ENCODE measurements at places on chromosomes 7 and 10.

DNA sequence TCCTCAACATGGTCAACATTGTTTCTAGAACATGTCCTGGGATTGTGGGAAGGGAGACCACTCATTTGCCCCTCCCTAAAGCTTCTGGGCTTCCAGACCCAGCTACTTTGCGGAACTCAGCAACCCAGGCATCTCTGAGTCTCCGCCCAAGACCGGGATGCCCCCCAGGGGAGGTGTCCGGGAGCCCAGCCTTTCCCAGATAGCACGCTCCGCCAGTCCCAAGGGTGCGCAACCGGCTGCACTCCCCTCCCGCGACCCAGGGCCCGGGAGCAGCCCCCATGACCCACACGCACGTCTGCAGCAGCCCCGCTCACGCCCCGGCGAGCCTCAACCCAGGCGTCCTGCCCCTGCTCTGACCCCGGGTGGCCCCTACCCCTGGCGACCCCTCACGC is at the start of gene EPO:
EPO (plus strand) TSS at position 190 of the 392 bp plus-strand sequence. CDS start 513 bp downstream, outside the sequence.
- no peak for DNase-seq

DNA sequence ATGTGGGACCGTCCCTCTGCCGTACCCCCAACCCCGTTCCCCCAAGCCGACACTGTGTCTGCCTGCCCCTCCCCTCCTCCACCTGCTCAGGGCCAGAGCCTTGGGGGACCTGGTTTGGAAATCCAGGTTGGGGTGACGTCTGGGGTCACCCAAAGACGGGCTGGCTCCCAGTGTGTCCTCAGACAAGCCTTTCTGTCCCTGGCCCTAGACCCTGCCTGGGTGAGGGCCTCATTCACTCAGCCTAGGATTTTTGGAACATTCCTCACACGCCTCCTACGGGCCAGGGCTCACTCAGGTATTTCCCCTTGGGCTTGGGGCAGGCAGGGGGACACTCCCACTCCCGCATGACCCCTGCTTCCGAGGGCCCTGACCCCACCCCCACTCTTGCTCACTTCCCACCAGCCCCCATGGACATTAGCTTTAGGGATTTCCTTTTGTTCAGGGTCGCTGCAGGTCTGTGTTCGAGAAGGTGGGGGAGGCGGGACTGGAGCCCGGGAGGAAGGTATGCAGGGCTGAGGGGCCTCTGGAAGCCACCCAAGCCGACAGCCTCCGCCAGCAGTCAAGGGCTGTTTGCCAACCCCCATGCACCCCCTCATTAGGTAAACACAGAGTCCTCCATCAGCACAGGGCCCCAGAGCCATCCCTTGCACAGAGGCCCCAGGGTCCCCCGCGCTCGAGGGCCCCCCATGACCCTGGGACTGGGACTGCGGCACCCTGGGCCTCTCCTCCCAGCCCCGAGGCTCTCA is 35.1 kb downstream of the PDGFA start:
- DNase-seq, result no peak

DNA sequence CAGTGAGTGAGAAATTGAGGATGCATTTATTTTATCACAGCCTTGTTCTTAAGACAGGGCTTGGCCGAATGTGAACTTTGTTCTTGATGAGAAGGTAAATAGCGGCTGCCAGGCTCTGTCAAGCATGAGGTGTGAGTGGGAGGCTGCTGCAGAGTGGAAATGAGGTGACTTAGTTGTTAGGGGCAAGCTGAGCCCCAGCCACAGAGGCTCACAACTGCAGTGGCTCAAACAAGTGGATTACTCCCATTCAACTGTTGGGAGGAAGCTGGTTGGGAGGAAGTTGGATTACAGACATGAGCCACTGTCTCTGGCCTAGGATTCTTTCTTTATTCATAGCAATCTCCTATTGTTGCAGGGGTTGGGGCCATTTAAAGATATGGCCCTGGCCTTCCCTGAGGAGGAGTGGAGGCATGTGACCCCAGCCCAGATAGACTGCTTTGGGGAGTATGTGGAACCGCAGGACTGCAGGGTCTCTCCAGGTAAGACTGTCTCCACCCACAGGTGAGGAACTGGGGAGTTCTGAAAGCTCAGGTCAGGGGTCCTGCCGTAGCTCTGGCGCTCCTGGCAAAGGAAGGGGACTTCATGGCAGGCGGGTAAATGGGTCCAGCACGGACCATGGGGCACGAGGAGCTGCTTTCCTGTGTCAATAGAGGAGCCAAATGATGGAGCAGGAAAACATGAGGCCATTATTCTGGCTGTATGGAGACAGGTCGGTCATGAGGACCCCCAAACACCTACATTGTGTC is 7.1 kb downstream of the ZSCAN25 start:
- no peak for DNase-seq

DNA sequence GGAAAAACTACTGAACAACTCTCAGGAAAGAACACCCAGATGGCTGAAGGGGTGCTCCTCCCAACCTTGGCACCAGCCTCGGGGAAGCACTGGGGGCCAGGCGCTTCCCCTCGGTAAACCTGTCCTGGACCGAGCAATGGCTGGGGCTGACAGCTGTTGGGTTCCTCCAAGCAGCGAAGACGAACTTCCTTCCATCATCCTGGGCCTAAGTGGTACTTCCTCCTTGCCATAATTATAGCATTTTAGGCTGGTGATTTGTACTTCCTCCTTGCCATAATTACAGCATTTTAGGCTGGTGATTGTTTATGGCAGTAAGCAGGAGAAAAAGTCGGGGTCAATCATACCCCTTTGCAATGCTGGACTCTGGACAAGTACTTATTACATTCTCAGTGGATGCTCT is 69.3 kb downstream of the MYOF start:
- DNase-seq, result no peak

DNA sequence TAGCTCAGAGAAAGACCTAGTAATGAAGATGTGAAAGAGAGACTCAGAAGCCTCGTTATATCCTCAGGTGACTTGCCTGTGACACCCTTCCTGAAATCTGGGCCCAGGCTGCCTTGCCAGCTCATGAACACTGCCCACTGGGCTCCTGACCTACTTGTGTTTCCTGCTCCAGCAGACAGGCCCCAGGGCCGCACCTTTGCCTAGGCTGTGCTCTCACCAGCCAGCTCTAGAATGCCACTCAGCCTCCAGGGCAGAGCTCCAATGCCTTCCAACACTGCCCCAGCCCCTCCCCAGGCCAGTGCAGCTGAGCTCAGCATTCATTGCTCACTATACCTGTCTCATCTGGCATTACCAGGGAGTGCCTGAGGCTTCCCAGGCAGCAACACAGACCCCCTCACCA is 94.3 kb downstream of the DLG5 start:
- no peak for DNase-seq

DNA sequence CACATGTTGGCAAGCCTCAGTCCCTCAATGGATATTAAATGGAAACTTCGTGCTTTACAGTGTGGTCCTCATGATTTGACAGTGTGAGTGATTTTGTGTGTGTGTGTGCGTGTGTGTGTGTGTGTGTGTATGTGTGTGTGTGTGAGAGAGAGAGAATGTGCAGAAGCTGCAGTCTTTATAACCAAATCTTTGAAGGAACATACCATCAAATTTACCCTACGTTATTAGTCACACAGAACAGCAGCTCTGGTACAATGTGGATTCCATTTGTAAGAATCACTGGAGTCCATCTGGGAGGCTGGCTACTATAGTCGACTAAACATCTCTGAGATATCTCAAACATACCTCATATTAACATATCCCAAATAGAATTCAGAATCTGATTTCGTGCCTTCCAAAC is 928.0 kb upstream of the POT1 start:
- DNase-seq, result no peak

GRCh38 chr7:156222611-156223010 is 410.3 kb upstream of the SHH start:
- DNase-seq, result no peak

DNA sequence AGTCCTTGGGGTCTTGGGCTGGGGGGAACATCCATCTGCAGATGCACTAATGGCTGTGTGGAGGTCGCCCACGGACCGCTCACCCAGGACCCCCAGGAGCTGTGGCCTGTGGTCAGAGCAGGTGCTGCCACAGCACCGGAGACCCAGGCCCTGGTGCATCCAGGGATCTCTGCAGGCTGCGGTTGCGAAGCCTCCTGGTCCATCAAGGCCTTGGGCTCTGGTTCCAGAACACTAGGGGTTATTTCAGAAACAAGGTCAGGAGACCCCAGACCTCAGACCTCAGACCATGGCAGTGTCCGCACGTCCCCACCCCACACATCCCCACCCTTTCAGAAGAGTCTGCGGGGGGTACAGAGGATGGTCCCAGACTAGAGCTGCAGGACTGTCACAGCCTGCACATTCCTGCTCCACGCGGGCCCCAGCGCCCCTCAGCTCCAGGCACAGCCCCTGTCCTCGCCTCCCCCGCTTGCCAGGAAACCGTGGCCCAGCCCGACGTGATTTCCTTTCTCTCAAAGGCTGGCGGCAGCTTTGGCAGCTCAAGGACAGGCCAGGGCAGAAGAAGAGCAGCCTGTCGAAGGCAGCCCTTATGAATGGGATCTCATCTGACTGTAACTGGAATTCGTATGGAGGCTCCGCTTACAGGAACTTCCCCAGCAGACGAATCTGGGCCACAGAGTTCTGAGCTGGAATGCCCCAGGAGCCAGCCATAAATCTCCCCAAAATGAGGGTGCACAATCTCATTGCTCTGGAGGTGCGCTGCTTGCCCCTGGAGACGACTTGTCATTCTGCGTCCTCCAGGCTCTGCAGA is 136.2 kb upstream of the RET start:
- no peak for DNase-seq

DNA sequence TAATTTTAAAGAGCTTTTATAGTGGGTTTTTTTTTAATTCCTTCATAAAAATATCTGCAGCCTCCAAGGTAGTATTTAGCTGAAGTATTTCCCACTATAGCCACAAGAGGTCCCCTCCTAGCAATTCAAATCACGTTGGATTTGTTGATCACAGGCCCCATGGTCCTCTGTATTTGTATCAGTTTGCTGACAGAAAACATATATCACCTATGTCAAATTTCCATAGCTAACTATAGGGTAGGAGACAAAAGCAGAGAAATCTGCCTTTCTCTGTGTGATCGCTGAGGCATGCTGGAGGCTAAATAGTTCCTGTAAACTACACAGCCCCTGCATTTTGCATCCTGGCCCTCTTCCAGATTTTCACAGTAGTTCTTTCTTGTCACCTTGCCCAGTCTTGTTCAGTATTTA is 1.7 kb upstream of the CTNNA3 start:
- no peak for DNase-seq

- DNase-seq, result no peak
These were observed 1091.8 kb downstream of the LRMDA start for GRCh38 chr10:76523246-76523645.

Data from amniotic stem cell (primary cell).